Stimulated activated CD8-positive, alpha-beta memory T cell treated with anti-CD3 and anti-CD28 coated beads, Interleukin-12 subunit alpha, Interleukin-12 subunit beta, amount 100 ng/mL, for 4 hours (primary cell): ENCODE measurements at places on chromosomes 2 and 18.

GRCh38 chr18:8788503-8789429 lies 83.4 kb downstream of the MTCL1 start:
- DNase-seq: no peak

GRCh38 chr18:62054929-62055498 lies 131.8 kb downstream of the PIGN start:
- DNase-seq: no peak

DNA sequence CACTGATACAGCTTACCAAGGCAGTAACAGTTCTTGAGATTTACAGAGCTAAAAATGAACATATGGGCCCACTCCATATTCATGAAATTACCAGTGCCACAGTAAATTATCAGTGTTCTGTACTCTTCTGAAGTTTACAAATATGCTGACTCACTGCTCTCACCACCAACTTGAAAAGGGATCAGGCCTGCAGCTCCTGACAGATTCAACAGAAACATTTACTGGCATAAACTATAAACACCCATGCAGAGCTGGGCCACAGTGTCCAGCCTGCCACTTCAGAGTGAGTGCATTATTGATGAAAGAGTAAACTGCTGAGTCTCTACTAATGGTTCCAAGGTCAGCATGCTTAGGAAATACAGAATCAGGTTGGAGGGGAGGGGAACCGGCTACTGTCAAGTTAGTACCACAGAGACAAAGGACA lies 83.1 kb downstream of the FARSB start:
- DNase-seq: no peak

DNA sequence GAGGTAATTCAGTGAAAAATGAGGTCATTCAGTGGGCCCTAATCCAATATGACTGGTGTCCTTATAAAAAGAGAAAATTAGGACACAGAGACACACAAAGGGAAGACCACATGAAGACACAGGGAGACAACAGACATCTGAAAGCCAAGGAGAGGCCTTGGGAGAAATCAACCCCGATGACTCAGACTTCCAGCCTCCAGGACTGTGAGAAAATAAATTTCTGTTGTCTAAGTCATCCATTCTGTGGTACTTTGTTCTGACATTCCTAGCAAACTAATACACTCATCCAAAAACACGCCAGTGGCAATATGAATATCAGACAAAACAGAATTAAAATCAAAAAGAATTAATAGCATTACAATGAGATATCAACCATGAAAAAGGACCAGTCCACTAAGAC lies 303.7 kb downstream of the SS18 start:
- no peak for DNase-seq

GRCh38 chr18:907115-907884 lies 2.6 kb downstream of the ADCYAP1 start:
- no peak for DNase-seq

GRCh38 chr18:43155842-43156241 lies 40.4 kb upstream of the RIT2 start:
- no peak for DNase-seq

DNA sequence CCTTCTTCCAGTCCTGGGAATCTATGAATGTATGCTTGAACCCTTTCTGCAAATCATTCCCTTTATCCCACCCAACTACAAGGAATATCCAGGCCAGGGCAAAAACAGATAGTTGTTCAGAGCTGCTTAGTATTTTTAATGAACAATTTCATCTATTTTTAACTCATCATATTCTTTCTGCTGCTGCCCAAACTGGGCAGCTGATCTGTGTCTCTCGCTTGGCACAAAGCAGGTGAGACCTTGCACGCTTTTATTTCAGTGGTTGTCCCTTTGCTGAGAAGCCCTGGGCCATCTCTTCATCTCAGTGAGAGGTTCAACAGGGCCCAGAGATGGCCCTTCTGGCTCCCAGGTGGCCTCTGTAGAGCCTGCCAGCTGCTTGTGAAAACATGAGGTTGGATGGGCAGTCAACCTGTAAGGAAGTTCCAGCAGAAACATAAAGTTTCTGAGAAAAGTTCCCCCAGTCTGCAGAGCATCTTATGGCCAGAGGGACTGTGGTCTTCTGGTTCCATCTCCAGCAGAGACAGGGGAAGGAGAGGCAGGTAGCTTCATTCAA lies 57.5 kb downstream of the MYCN start:
- DNase-seq: no peak

- no peak for DNase-seq
Observed at GRCh38 chr18:5066380-5066977, 130.6 kb downstream of the AKAIN1 start.

DNA sequence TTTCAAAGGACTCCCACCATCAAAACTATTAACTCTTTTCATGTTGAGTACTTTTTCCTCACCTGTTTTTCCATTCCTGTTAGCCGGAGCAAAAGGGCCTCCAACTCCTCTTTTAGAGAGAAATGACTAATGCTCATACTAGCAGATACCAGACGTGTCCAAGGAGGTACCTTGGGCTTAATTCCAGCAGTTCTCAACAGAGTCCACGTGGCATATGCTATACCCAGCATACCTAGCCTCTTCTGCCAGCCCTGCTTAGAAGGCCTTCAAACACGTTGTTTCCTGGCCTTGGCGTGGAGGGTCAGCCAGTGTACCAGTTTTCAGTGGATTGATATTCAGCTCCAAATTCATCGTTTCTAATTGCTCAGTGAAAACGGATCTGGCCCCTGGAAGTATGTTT lies 123.9 kb downstream of the MGAT5 start:
- no peak for DNase-seq

DNA sequence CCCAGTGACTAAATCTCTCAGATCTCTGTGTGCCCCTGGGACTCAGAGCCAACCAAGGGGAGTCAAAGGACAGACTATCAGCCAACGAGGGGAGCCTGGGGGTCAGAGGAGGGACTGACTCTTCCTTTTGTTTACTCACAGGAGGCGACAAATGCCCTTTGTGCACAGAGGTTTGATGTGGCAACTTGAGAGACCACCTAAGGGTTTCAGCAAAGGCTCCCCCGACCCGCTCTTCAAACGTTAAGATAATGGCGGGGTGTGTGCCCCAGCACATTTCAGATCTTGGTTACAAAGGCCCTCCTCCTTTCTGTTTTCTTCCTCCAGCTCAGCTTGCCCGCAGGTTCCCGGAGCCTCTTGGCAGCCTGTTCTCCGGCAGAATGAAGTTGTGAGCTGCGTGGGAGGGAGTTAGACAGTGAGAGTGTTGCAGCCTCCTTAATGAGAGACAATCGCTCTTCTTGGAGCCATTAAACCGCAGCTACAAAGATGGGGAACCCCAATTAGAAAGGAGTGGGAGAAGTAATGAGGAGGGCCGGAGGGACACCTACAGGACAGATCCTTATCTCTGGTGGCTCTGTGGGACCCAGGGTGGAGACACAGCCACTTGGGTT lies 76.2 kb downstream of the KIAA2012 start:
- DNase-seq: no peak

DNA sequence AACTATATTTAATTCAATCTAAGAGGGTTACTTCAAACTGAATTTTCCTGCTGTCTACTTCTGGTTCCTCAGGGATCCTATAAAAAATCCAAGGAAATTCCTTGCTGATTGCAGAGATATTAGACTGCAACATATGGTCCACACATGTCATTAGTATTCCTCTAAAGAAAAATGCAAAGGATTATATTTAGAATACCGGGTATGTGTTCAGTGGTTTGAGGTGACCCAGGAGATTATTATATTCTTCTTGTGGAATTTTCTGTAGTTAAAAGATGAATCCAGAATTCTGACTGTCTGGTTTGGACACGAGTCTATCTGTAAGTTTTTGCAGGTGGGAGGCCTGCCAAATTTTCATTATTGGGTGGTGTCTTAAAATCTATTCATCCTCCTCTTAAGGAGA lies 18.2 kb downstream of the HOXD1 start:
- no peak for DNase-seq

GRCh38 chr2:147888680-147889079 lies 43.9 kb downstream of the ACVR2A start:
- DNase-seq: no peak

- DNase-seq: no peak
Observed at GRCh38 chr18:55054021-55054990, 95.0 kb upstream of the CCDC68 start.

- no peak for DNase-seq
Observed at GRCh38 chr2:11102956-11103860, 52.1 kb upstream of the SLC66A3 start.

GRCh38 chr2:111213877-111214276 lies 93.2 kb downstream of the BCL2L11 start:
- no peak for DNase-seq

GRCh38 chr2:63818271-63818670 lies 23.4 kb upstream of the UGP2 start:
- DNase-seq: no peak

- no peak for DNase-seq
Observed at GRCh38 chr2:240298803-240299709, 136.4 kb upstream of the GPC1 start.

DNA sequence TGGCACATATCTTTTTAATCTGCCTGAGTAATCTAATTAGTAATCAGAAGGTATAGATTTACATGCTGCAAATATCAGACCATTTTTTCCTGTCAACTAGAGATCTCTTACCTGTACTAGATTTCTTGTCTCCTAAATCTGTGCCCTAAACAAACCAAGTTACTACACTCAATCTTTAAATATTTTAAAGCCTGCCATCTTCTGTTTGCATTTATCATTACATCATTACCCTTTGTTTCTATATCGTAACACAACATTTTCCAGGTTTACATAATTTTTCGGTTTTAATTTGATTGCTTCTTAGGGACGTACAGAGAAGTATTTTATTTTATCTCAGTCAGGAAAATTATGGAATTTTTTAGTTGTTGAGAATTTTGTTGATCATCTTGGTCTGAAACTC lies 25.7 kb downstream of the PSMA8 start:
- DNase-seq: no peak

GRCh38 chr2:68767996-68768395 lies 33.4 kb downstream of the ARHGAP25 start:
- DNase-seq: no peak

GRCh38 chr2:177270531-177270930 lies 6.0 kb upstream of the NFE2L2 start:
- DNase-seq: no peak

DNA sequence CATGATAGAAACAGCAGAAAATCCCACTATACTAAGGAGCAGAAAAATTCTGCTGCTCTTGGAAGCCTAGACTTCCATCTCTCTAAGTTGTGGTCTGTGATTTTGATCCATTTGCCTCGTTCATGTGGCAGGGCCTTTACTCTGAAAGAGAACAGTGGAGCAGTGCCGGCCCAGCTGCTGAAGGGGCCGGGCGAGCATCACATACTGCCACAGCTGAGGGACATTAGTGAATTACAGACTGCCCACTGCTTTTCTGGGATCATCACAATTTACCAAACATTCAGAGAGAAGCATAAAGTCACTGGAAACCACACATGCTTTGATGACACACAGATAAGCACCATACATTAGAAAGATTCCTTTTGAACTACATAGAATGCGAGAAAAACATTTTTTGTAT lies 217.0 kb upstream of the BOD1L2 start:
- no peak for DNase-seq

- no peak for DNase-seq
Observed at GRCh38 chr2:176189681-176190641, 1.5 kb downstream of the HOXD1 start.

- DNase-seq: no peak
Observed at GRCh38 chr2:103868396-103868795, 985.5 kb upstream of the POU3F3 start.

DNA sequence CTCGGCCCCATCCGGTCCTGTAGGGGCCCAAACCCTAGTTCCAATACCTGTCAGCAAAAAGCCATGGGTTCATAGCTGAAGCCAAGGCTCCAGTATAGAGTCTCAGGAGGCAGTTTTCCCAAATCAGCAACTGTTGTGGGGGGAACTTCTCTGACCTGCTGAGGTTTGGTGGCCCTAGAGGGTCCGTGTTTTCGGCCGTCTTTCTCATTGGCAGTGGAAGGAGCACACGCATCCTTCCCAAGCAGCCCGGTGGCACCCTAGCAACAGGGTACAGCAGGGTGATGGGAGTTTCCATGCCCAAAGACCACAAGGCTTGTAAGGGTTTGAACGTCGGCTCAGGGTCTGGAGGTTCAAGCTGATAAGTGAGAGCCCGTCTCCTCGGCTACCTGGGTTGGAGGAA lies 6.6 kb downstream of the FOSL2 start:
- no peak for DNase-seq

DNA sequence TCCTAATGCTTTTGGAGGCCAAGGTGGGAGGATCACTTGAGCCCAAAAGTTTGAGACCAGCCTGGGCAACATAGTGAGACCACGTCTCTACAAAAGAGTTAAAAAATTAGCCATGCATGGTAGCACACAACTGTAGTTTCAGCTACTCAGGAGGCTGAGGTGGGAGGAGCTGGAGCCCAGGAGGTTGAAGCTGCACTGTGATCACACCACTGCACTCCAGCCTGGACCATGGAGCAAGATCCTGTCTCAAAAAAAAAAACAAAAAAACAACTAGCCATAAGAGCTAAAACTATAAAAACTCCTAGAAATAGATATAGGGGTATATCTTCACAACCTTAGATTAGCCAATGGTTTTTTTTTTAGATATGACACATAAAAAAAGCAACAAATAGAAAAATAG lies 16.9 kb upstream of the COL6A3 start:
- no peak for DNase-seq

- DNase-seq: no peak
Observed at GRCh38 chr2:172153156-172153555, 50.5 kb upstream of the DLX2 start.

DNA sequence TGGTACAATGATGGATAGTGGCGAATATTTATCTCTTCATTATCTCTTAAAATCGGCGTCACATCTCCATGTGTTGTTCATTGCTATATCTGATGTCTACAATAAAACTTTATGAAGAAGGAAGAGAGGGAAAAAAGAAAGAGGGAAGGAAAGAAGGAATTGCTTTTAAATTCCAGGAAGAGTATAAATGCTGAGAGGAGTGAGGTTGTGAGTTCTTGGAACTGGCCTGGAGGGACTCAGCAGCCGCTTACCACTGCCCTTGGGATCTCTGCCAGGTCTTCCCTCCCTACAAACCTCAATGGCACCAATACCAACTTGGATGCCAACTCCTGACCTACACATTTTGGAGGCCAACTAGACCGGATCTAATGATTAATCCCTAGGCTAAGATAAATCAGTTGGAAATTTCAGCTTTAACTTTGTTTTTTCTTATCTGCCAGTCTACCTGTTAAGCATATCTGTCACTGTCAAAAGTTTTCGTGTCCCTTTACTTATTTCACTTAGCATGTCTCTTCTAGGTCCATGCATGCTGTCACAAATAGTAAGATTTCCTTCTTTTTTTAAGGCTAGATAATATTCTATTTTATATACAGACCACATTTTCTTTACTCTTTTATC lies 9.8 kb downstream of the SCN9A start:
- no peak for DNase-seq

DNA sequence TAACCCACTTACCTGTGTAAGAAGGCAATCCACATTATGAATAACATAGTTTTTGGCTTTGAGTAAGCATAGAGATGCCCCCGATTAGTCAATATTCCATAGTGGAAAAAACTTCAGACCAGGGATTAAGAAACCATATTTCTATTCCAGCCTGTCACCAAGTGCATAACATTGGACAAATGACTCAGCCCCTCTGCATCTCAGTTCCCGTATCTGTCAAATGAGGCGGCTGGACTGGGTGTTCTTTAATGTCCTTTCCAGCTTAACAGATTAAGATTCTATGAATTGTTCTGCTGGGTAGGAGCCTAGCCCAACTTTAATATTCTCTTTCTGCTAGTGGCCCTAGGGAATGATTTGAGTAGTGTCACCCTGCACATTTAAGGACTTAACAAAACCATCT lies 11.8 kb upstream of the FTCDNL1 start:
- DNase-seq: no peak

- no peak for DNase-seq
Observed at GRCh38 chr2:241925821-241926441, 56.4 kb downstream of the RTP5 start.
